ENCODE measurements at places on chromosomes 12 and 14.

DNA sequence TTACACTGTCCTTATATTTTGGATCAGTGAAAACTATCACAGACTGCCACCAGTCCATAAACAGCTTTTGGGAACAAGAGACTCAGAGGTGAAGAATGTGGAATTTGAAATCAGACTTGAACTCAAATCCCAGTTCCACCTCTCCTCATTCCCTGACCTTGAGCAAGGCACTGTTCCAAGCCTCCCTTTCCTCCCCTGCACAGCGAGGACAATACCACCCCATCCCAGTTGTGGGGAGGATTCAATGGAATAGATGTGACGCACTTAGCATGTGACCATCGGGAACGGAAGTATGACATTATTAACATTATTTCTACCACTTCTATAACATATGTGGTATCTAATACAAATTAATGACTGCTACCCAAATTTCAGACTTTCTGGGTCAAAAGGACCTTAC lies 63.5 kb downstream of the DPF3 start:
- no peak for DNase-seq

- DNase-seq: no peak
Observed at GRCh38 chr12:109582636-109583035, 9.0 kb downstream of the MVK start.

GRCh38 chr14:50343434-50343833 lies 31.3 kb downstream of the DMAC2L start:
- no peak for DNase-seq

DNA sequence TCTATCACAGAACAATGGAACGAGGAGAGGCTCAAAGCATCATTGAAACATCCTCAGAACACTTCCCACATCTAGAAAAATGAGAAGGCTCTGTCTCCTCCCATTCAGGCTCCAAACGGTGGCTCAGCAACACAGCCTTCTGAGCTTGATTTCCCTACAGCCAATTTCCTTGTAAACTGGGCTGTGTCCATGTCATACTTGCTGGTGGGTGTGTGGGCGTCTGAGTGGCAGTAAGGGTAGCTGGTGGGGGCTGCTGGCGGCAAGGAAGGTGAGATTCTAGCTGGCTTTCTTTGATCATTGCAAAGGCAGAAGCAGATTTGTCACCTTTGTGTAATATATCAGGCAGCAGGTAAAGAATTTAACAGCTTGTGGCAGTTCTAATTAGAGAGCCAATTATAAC lies 163.7 kb downstream of the CALM1 start:
- no peak for DNase-seq

GRCh38 chr14:24605435-24606190 lies 3.9 kb downstream of the GZMH start:
- DNase-seq: no peak

Data from GM04503 (cell line).